Sigmoid colon (tissue), 7 donors: ENCODE measurements at places on chromosomes 5 and 9.

- DNase-seq, result no peak
Measured at GRCh38 chr5:124806026-124806372, 59.6 kb upstream of the ZNF608 start.

DNA sequence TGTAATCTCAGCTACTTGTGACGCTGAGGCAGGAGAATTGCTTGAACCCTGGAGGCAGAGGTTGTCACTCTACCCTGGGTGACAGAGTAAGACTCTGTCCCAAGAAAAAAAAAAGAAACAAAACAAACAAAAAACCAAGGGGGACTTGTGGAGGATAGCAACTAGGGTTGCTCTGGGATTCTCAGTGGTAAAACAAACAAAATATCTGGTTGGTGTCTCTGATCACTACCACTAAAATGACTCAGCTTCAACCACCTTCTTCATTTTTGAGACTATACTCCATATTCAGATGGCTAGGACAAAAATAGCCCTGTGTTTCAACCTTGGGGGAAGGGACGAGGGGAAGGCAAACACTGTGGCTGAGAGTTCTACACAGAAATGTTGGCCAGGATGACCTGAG is 110.3 kb downstream of the ARRDC3 start:
- DNase-seq, result no peak

DNA sequence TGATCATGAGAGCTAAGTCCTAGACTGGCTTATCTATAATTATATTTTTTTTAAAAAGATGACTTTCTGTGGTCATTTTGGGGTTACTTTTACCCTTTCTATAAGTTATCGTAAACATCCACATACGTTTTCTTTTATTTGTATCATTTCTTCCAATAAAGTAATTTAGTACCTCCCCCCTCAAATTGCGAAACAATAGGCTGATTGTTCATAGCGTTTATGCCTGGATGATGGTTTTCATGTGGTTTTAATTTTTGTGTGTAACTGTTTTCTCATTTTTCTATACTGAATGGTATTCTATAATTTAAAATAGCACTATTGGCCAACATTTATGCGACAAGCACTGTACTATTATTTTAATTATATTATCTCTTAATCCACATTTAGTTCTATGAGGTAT is 44.5 kb downstream of the SMC5 start:
- no peak for DNase-seq

DNA sequence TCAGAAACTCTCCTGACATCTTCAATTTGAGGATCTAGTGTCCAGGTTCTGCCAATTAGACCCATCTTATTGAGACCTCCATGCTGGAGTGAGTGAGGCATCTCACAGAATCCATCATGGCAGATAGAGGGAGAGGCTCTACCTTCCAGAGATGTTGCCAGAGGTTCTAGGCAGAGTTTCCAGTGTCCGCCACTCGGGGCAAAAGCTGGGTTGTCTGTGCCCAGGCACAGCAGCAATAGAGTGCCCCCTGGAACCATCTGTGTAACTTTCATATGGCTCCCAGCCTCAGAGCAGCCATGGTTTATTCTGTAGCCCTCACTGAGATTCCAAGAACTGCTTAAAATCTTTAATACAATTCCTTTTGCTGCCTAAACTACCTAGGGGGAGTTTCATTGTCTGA is 16.6 kb upstream of the CCDC112 start:
- no peak for DNase-seq

DNA sequence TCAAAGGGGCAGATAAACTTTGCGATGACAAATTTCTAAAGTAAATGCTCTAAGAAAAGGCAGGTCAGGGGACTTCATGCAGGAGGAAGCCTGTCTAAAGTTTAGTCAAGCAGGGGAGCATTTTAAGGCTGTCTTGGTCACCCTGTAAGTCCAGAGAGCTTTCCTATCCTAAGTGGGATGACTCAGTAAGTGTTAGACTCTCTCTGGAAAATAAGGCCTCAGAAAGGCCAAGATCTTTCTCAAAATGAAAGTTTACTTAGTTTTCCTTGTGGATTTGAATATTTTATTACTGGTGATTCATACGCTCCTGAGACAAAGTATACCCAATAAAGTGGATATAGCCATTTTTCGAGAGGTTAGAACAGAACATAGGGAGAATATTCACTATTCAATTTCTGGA is 806.9 kb upstream of the CDH9 start:
- no peak for DNase-seq

DNA sequence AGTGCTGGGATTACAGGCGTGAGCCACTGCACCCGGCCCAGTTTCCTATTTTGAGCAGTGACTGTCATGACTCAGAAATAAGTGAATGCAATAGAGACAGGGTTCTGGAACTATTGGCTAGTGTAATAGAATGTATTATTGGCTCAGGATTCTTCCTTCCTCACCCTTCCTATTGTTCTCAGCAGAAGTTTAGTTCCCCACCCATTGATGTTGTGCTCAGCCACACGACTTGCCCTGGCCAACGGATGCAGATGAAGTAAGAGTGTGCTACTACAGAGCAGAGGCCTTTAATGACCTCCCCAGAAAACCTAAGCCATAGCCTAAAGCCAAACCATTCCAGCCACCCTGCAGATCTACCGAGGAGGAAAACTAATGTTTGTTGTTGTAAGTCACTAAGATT is 287.9 kb downstream of the AGTPBP1 start:
- DNase-seq, result no peak

GRCh38 chr5:42952578-42952974 is 87.5 kb downstream of the ANXA2R start:
- no peak for DNase-seq

DNA sequence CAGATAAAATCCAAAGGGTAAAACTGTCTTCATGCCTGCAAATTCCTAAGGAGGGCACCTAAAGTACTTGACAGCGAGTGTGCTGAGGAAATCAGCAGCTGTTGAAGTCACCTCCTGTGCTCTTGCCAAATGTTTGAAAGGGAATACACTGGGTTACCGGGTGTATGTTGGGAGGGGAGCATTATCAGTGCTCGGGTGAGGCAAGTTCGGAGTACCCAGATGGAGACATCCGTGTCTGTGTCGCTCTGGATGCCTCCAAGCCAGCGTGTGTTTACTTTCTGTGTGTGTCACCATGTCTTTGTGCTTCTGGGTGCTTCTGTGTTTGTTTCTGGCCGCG is 727 bp upstream of the ADRB2 start:
- no peak for DNase-seq

DNA sequence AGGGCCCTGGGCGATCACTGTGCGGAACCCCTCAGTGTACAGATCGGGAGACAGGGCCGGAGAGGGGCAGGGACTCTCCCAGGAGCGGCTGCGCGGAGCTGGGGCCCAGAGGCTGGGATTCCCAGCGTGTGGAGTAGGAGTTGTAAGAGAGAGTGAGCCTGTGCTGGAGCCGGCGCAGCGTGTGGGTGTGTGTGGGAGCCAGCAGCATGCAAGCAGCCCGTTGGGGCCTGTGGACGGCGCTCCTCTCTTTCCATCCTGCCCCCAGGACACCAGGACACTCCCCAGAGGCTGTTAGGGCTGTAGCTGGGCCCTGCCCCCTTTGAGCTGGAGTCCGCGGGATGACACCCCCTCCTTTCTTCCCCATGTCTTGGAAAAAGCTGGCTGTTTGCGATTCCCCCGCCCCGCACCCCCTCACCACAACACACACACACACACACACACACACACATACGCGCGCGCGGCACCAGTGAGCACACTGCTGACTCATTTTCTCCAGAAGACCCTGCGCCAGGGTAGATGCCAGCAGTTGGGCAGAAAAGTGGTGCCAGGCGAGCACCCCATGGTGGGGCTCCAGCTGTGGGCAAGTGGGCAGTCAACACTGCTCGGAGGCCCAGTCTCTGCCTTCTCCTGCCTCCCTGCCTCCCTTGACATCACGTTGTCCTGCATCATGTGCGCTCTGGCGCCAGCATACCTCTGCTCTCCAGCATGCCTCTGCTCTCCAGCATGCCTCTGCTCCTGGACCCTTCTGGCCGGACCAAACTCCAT is 1.5 kb downstream of the COL27A1 start:
- peak; percentile 90 for DNase-seq

DNA sequence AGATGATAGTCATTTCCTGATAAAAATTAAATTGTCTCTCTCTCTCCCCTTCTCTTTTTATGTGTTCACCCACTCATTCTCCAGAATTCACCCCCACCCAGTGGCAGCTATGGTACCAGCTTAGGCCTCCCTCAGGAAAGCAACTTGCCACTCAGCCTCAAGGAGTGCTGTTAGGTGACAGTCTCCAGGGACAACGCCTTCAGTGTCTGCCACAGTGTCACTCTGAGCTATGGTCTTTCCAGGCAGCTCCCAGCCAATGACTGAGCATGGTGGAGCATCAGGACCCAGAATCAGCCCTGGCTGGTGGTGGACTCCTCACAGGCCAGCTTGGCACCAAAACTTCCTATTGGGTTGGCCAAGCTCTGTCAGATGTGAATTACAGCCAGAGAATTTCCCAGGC is 140.9 kb upstream of the PIK3R1 start:
- no peak for DNase-seq

DNA sequence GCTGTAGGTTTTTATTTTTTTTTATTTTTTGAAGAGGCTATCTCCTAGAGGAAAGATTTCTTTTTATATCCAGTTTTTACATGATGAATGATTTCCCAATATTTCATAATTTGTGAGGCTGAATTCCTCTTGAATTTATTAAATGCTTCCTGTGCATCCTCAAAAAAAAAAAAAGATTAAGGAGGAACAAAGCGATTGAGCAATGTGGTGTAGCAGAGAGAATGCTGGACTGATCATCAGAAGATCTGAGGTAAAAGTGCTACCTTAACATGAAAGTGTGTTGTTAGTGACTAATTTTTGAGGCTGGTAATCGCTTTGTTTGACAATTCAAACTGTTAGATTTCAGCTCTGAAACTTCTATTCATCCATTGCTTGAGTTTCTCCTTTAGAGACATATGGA is 125.1 kb downstream of the ESM1 start:
- DNase-seq, result no peak

- DNase-seq, result no peak
Measured at GRCh38 chr5:29277642-29278041, 1915.8 kb upstream of the CDH6 start.

DNA sequence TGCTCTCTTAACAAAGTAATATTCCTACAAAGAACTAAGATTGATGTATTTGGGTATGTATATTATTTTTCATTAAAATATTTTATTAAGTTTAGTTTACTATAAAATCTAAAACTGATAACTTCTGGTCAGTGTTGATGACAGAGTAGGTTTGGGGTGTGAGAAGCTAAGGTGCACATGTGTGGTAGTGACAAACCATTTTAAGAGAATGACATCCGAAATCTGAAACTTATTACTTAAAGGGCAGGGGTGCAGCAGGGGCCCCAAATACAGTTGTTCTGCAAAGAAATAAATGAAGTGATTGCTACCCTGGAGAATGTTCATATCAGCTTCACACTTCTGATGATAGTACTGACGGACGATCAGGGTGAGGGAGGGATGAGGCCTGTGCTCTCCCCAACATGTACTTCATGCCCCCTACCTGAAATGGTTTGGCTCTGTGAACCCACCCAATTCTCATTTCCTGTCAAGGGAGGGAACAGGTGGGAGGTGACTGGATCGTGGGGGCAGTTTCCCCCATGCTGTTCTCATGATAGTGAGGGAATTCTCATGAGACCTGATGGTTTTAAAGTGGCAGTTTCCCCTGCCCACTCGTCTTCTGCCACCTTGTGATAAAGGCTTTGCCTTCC is 125.3 kb upstream of the RFX3 start:
- DNase-seq, result no peak

DNA sequence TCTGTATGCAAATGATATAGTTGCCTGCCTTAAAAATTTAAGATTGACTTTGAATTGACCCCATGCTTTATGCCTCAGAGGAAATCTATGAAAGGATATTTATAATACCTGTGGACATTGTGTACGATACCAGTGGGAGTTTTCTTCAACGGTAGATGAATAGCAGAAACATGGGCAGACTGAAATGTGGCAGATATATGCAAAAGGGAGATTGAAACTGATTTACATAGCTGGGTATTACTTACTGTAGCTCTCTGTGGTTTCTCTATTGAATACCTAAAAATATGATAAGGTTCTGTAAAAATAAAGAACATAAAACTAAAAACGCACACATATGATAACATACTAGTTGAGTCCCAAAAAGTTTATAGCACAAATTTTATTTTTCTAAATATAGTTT is 345.2 kb upstream of the PCSK5 start:
- no peak for DNase-seq

- DNase-seq, result no peak
Measured at GRCh38 chr5:167797933-167798332, 493.5 kb upstream of the WWC1 start.

- DNase-seq, result no peak
Measured at GRCh38 chr9:16670791-16671190, 199.7 kb downstream of the BNC2 start.

DNA sequence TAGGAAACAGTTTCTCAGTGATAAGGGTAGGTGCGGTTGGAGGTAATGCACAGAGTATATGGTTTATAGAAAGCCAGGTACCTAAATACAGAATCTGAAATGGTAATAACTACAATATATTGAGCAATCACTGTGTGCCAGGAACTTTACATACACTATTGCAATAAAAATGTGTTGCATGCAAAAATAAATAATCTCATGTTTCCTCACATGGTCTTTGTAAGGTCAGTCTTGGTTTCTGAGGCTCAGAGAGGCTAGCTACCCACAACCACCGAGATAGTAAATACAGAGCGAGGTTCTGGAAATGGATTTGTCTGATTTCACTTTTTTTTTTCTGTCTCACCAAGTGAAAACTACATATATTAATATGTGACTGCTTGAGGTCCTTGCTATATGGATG is 128.9 kb downstream of the CAMK4 start:
- DNase-seq, result no peak

GRCh38 chr5:107878661-107879060 is 207.9 kb upstream of the EFNA5 start:
- DNase-seq, result no peak

- DNase-seq, result no peak
Measured at GRCh38 chr9:109616571-109617120, 118.5 kb upstream of the PTPN3 start.

DNA sequence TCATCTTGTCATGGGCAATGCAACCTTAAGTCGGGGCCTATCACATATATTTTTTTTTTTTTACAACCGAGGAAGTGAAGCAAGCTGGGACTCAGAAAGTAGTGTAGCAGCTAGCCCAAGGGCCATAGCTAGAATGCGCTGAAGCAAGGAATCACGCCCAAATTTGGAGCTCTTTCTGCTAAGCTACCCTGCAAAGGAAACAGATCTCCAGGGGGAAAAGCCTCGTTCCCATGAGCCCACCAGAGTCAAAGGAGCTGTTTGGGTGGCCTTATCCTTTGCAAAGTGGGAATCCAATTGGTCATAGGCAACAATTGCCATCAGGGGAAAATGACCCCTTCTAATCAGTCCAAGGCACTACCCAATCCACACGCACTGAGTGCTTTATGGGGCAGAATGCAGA is 390.4 kb downstream of the EBF1 start:
- no peak for DNase-seq

- DNase-seq, result no peak
Measured at GRCh38 chr9:37752642-37753488, 740 bp upstream of the TRMT10B start.

DNA sequence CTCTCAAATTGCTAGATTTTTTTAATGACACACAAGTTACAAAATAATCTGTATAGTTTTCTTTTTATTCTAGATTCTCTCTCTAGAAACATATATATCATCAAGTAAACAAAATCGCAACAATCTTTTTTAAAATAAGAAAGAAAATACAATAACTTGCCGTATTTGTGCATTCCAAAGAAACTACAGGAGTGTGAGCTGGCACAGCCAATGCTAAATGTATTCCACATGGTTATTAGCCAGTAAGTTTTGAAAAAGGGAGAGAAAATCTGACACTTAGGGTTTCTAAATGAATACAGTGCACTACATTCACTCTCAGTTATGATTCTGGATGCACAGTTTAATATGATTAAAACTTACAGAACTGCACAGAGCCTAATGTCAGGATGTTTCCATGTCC is 117.9 kb downstream of the BNC2 start:
- no peak for DNase-seq
